ENCODE measurements at places on chromosomes 16 and 17.

DNA sequence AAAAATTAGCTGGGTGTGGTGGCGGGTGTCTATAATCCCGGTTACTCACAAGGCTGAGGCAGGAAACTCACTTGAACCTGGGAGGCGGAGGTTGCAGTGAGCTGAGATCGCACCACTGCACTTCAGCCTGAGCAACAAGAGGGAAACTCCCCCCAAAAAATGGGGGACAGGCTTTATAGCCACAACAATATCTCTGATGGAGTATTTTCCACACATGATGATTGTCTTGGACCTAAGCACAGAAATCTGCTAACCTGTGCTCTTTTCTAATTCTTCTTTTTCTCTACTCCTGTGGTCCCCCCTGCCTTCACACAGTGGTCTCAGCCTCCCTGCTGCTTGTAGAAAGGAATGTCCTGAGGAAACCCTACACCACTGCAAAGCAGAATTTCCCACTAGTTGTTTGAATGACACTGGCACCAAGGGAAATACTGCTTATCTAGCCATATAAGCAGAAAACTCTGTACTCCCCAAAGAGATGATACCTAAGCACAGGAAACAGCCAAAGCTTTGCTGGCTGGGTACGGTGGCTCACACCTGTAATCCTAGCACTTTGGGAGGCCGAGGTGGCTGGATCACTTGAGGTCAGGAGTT lies 117.6 kb downstream of the USP31 start:
- no peak for DNase-seq
- H3K36me3 ChIP-seq = no peaks in the 10 kb centered on the region
- H3K4me1 ChIP-seq = no peaks in the 10 kb centered on the region
- H3K27ac ChIP-seq = no peak overlapping the region

DNA sequence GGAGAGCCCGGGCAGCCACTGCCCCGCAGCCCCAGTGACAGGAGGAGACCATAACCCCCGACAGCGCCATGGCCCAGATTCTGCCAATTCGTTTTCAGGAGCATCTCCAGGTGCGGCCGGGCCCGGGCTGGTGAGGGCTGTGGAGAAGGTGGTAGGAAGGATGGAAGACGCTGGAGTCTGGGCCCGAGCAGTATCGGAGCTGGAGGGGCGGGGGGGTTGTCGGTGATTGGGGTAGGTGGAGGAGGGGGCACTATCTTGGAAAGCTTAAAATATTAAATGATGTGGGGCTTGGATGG lies 317 bp downstream of the CLTC start:
- peaks cover 39% of the 10 kb centered on the region for H3K4me1 ChIP-seq
- DNase-seq = no peak
- H3K27ac ChIP-seq = peak overlapping the region; percentile 99
- H3K36me3 ChIP-seq = no peaks in the 10 kb centered on the region
- no peaks in the 10 kb centered on the region for H3K27me3 ChIP-seq

DNA sequence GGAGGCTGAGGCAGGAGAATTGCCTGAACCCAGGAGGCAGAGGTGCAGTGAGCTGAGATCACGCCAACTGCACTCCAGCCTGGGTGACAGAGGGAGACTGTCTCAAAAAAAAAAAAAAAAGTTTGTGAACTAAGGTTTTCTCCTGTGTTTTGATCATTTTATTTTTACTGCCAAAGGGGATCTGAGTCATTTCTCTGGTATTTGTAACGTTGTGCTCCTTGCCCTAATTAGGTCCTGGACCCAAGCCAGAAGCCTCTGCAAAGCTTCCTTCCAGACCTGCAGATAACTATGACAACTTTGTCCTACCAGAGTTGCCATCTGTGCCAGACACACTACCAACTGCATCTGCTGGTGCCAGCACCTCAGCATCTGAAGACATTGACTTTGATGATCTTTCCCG lies 32.1 kb downstream of the IST1 start:
- peak; percentile 33 for DNase-seq
- no peak overlapping the region for H3K4me3 ChIP-seq
- peak overlapping the region; percentile 79 for H3K27ac ChIP-seq
- peaks cover 64% of the 10 kb centered on the region for H3K4me1 ChIP-seq

DNA sequence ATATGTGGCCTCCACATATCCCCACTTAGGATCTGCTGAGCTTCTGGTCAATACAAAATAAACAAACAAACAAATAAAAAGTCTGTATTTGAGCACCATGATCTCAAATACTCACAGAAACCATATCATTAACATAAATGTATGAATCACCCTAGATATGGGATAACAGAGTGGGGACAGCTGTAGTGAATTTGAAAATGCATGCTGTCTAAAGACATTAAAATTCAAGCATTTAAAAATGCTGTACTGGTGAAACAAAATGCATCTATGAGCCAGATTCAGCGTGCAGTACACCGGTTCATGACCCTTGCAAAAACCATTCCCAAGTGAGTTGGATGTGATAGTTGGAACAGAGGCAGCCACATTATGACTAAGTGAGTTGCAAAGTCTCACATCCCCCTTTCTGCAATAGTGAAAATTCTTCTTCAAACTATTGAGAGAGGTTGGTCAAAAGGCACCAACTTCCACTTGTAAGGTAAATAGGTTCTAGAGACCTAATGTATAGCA lies 12.3 kb downstream of the GRIN2A start:
- H3K4me3 ChIP-seq = no peak overlapping the region
- no peaks in the 10 kb centered on the region for H3K36me3 ChIP-seq
- H3K4me1 ChIP-seq = peaks cover 8% of the 10 kb centered on the region
- no peak for DNase-seq
- no peaks in the 10 kb centered on the region for H3K27me3 ChIP-seq

DNA sequence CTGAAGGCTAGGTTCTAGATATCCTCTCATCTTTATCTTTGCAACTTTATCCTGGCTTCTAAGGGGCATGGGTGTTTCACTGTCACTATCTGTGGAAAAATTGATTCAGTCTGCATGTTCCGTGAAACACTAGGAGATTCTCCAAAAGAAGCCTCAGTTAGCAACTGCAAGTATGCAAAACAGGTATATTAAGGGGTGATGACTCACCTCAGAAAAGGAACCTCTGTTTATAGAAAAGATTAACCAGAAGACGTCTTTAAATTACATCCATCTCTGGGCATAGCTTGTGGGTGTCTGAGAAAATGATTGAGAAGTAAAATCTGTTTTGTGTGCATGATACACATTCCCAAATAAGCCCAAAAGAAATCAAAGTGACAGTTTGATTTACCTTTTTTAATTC lies 353.8 kb upstream of the HSBP1 start:
- no peaks in the 10 kb centered on the region for H3K4me1 ChIP-seq
- H3K36me3 ChIP-seq = no peaks in the 10 kb centered on the region
- no peak for DNase-seq
- no peak overlapping the region for H3K27ac ChIP-seq
- H3K27me3 ChIP-seq = no peaks in the 10 kb centered on the region

- H3K27ac ChIP-seq = no peak overlapping the region
- no peaks in the 10 kb centered on the region for H3K27me3 ChIP-seq
- H3K4me1 ChIP-seq = no peaks in the 10 kb centered on the region
- H3K4me3 ChIP-seq = no peak overlapping the region
Observed at GRCh38 chr17:61005358-61005757, 327.7 kb downstream of the BCAS3 start.

- peaks cover 3% of the 10 kb centered on the region for H3K4me1 ChIP-seq
- H3K4me3 ChIP-seq = no peak overlapping the region
- H3K27ac ChIP-seq = no peak overlapping the region
- H3K36me3 ChIP-seq = no peaks in the 10 kb centered on the region
- DNase-seq = no peak
- H3K27me3 ChIP-seq = no peaks in the 10 kb centered on the region
Observed at GRCh38 chr17:7823581-7824001, 10.4 kb upstream of the KDM6B start.

DNA sequence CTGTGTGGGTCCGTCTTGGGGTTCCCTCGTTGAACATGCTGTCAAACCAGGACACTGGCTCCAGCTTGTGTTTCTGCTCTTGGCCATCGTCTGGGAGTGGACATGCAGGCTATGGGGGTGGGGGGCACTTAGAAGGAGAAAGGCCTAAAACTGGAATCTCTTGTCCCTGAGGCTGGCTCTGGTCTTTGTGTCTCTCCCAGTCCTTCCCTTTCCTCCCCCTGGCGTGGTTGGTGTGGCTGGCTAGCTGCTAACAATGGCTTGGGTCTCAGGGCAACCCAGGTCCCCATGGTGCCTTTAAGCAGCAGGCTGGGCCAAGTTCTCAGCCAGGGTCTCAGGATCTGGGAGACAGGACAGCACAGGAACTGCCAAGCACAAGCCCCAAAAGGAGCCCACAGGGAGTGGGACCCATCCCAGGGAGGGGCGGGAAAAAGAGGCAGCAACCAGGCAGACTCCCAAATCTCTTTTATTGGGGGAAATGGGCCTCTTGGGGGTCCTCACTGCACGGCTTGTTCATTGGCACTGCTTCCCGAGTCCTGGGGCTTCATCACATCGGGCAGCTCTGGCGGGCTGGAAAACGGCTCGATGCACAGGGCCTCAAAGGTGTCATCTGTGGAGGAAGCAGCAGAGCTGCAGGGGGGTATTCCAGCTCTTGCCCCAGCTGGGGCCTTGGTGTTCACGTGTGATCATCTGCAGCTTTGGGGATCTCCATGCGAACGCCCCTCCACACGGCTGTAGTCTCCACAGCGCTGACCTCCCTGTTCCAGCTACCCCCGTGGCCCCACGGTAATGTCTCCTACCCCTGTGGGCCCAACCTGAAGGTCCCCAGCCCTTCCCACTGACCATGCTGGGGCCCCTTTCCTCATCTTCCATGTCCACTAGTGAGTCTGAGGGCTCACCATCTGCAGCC lies 5.3 kb downstream of the ELOB start:
- H3K36me3 ChIP-seq = peaks cover 63% of the 10 kb centered on the region
- peaks cover 16% of the 10 kb centered on the region for H3K4me1 ChIP-seq
- no peak overlapping the region for H3K4me3 ChIP-seq
- no peak overlapping the region for H3K27ac ChIP-seq
- no peak for DNase-seq

DNA sequence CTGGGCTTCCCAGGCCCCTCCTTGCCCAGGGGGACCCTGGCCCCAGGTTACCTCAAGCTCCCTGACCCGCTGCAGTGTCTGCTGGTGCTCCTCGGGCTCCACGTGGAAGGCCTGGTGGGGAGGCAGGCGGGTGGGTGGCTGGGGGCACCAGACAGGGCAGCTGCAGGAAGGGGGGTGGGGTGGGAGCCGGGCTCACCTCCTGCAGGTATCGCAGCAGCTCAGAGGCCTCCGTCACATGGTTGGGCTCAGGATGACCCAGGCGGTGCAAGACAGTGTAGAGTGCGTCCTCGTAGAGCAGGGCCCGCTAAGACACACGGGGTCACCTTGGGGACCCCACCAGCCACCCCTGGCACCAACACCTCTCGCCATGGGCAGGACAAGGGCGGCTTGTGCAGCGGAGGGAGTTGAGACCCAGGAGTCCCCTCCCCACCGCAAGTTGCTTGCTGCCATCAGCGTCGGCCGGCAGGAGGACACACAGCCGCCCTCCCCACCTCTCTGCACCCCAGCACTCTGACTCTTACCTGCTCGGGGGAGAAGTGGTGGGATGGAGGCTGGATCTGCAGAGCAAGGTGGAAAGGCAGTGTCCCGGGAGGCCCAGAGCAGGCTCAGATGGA lies 1.1 kb downstream of the UNC13D start:
- no peak for DNase-seq
- no peaks in the 10 kb centered on the region for H3K27me3 ChIP-seq
- H3K4me1 ChIP-seq = peaks cover 15% of the 10 kb centered on the region
- peak overlapping the region; percentile 62 for H3K4me3 ChIP-seq
- H3K27ac ChIP-seq = no peak overlapping the region

- H3K4me1 ChIP-seq = no peaks in the 10 kb centered on the region
- no peaks in the 10 kb centered on the region for H3K27me3 ChIP-seq
- DNase-seq = no peak
- no peak overlapping the region for H3K4me3 ChIP-seq
- H3K36me3 ChIP-seq = no peaks in the 10 kb centered on the region
Observed at GRCh38 chr17:79251824-79252223, 177.2 kb downstream of the ENGASE start.

GRCh38 chr16:74448990-74449389 lies 27.7 kb upstream of the CLEC18B start:
- no peaks in the 10 kb centered on the region for H3K27me3 ChIP-seq
- DNase-seq = peak; percentile 18
- H3K27ac ChIP-seq = peak overlapping the region; percentile 65
- H3K4me3 ChIP-seq = no peak overlapping the region
- peaks cover 8% of the 10 kb centered on the region for H3K4me1 ChIP-seq

- H3K27me3 ChIP-seq = no peaks in the 10 kb centered on the region
- peaks cover 10% of the 10 kb centered on the region for H3K4me1 ChIP-seq
- DNase-seq = no peak
- H3K27ac ChIP-seq = peak overlapping the region; percentile 44
- H3K36me3 ChIP-seq = no peaks in the 10 kb centered on the region
- H3K4me3 ChIP-seq = peak overlapping the region; percentile 2
Observed at GRCh38 chr17:12180644-12181261, 160.1 kb downstream of the MAP2K4 start.

DNA sequence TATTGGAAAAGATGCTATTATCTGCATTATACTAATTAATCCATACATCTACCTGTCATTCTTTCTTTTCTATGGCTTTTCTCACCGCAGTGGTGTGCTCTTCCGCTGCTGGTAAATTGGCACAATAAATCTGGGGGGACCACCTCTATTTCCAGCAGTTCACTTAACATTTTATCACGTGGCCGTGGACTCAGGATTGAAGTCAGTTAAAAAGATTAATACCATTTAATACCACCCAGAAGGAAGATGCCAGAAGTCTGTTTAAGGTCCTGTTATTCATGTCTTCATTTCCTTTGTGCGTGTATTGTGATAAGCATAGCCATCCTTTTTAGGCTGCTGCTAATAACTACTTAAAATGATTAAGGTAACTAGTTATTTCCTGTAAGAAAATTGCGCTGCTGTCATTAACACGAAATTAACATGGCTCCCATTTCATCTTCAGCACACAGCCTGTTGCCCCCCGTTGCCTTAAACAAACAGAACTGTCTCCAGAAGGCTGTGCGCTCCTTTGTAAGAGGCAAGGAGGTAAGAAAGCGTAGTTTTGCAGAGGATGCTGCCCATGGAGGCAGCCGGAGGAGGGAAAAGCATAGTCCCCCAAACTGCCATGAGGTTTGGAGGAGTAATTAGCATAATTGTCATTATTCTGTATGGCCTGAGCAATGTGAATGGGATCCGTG lies 414.4 kb downstream of the UTP18 start:
- no peak overlapping the region for H3K4me3 ChIP-seq
- H3K27me3 ChIP-seq = no peaks in the 10 kb centered on the region
- no peaks in the 10 kb centered on the region for H3K36me3 ChIP-seq
- no peaks in the 10 kb centered on the region for H3K4me1 ChIP-seq
- DNase-seq = no peak

DNA sequence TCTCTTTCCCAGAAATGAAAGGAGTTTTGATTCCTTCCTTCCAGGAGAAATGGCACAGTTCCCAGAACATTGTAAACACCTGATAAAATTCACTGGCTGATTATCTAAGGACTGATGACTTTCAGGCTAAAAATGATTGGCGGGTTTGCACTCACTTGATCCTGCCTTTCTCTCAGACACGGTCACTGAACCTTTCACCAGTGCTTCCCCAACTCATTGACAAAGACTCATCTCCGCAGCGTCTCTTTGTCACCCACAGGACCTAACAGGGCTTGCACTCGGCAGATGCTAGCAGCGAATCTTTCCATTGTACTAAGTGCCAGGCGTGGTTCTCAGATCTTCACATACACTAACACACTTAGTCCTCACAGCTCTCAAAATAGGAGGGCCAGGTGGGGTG lies 7.3 kb upstream of the DHRS7C start:
- H3K36me3 ChIP-seq = no peaks in the 10 kb centered on the region
- no peak overlapping the region for H3K4me3 ChIP-seq
- no peak overlapping the region for H3K27ac ChIP-seq
- no peaks in the 10 kb centered on the region for H3K4me1 ChIP-seq

GRCh38 chr17:56982312-56982711 lies 4.4 kb downstream of the SCPEP1 start:
- H3K4me1 ChIP-seq = peaks cover 3% of the 10 kb centered on the region
- no peaks in the 10 kb centered on the region for H3K27me3 ChIP-seq
- no peak overlapping the region for H3K4me3 ChIP-seq
- DNase-seq = no peak
- no peak overlapping the region for H3K27ac ChIP-seq
